ENCODE measurements at places on chromosomes 2 and 18. TPM values are rescaled to one million over a fixed set of nuclear protein-coding genes. Genes with fewer than 3 reads are reported as not detected.

CTNNA2 gene
- not detected for total RNA-seq

PRSS56 gene
- not detected for total RNA-seq

HOXD4 gene
- total RNA-seq = not detected

RTKN gene
- total RNA-seq = 1.2 TPM

TMEM169 gene
- 0.55 TPM for total RNA-seq

OBSL1 gene
- total RNA-seq = 0.99 TPM

GULP1 gene
- total RNA-seq = not detected

KCNK3 gene
- total RNA-seq = not detected

SLC9A4 gene
- 0.06 TPM for total RNA-seq

CHRNA1 gene
- not detected for total RNA-seq

AKAIN1 gene
- not detected for total RNA-seq

HOXD10 gene
- not detected for total RNA-seq

ALPP gene
- total RNA-seq = not detected

YES1 gene
- 32.2 TPM for total RNA-seq

PRKAG3 gene
- not detected for total RNA-seq

Measured in activated CD8-positive, alpha-beta memory T cell treated with anti-CD3 and anti-CD28 coated beads for 36 hours (primary cell).